ENCODE measurements at places on chromosomes 5 and 9.

GRCh38 chr5:175059687-175060211, 335.4 kb downstream of the MSX2 start:
- DNase-seq, result peak; percentile 62

DNA sequence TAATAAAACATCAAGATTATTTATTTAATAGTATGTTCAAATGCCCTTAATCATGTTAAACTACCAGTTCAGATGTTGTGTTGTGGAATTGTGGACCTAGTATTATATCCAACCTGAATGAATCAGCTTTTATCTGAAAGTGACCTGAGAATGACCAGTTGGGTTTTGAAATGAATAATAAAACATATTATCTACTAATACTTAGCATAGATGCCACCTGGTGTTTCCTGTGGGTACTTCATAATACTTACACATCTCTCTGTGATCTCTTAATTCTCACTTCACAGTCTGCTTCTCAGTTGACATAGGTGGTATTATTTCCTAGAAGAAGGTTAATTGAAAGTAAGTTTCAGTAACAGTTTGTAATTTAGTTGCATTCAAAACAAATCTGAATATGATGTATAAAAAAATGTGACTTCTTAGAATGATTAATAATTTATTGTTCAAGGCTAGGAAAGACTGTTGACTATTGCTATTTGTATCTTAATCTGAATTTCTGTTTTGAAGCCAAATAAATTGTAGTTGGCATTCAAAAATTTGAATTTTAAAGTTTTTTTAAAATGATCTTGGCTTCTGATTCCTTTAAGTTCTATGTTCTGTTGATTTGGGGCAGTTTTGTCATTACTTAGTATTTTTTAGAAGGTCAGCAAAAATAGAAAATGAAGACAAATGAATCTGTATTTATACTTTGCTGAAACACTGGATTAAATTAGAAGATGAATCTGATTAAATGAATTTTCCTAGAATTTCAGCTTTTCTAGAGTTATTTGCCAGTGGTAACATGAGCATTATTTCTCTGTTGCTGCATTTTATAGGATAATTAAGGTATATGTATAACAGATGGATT, 48.2 kb downstream of the KIF2A start:
- DNase-seq, result no peak

DNA sequence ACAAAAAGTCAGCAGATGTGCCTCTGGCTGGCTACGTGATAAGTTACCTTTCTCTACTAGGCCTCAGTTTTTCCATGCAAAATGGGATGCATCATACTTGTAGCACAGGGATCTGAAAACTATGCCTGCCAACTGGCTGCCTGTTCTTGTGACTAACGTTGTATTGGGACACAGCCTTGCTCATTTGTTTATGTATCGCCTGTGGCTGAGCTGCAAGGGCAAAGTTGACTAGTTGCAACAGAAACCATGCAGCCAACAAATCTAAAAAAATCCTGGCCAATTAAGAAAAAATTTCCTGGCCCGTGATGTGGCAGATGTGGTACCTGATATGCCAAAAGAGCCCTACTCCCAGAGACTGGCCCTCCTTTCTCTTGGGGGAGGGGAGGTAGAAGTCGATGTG, 131.3 kb downstream of the SEC61B start:
- DNase-seq, result no peak

DNA sequence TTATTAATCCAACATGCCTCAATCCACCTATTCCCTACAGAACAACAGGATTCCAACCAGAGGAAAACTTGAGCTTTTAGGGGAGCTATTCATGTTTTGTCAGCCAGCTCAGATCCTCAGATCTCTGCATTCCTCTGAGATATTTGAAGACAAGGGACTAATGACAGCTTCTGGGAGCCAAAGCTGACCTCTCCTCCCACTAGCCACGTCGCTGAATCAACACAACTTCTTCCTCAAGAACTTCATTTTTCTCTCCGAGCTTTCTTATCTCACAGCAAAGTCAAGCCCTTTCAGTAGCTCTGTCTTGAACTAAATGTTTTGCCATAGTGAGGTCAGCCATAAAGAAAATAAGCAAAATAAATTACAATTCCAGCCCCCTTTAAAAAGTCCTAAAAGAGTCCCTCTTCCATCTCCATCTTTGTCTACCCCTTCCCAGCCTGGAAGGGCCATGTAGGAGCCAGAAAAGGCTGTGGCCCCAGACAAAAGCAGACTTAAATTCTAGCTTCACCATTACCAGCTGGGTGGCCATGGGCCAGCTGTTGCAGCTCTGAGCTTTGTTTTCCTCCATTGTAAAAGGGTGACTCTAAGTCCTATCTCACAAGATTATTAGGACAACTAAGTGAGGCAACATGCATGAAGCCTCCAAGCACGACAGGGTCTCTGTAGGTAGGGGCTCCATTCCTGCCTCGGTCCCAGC, 65.0 kb downstream of the HSD17B3 start:
- no peak for DNase-seq

DNA sequence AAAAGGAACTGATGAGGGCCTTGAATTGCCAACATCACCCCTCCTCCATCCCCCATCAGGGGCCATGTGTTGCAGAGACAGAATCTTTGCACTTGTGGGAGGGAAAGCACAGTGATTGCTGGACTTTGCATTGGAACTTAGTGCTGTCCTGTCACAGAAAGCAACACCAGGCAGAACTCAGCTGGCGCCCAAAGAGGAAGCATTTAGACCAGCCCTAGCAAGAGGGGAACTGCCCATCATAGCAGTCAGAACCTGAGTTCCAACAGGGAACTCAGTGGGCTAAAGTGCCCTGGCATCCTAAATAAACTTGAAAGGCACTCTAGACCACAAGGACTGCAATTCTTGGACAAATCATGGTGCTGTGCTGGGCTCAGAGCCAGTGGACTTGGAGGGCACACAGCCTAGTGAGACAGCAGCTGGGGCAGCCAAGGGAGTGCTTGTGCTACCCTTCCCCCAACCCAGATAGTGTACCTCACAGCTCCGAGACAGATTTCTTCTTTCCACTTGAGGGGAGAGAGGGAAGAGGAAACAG, 128.1 kb downstream of the ACTL7B start:
- peak; percentile 50 for DNase-seq
